ENCODE measurements at places on chromosomes 11 and 22. TPM values are rescaled to one million over a fixed set of nuclear protein-coding genes. Genes with fewer than 3 reads are reported as not detected.

UCP3 gene
- 2.0 TPM for total RNA-seq

PEX26 gene
- total RNA-seq = 51.5 TPM

SLC29A2 gene
- total RNA-seq = 19.0 TPM

PVALB gene
- not detected for total RNA-seq

PDE3B gene
- total RNA-seq = 7.5 TPM

HORMAD2 gene
- total RNA-seq = not detected

All from mucosa of gallbladder (tissue), 1 donor.